ENCODE measurements at places on chromosomes 2 and 18.
A peak's percentile ranks its signal among the peaks of the same experiment; 100 is the strongest.

DNA sequence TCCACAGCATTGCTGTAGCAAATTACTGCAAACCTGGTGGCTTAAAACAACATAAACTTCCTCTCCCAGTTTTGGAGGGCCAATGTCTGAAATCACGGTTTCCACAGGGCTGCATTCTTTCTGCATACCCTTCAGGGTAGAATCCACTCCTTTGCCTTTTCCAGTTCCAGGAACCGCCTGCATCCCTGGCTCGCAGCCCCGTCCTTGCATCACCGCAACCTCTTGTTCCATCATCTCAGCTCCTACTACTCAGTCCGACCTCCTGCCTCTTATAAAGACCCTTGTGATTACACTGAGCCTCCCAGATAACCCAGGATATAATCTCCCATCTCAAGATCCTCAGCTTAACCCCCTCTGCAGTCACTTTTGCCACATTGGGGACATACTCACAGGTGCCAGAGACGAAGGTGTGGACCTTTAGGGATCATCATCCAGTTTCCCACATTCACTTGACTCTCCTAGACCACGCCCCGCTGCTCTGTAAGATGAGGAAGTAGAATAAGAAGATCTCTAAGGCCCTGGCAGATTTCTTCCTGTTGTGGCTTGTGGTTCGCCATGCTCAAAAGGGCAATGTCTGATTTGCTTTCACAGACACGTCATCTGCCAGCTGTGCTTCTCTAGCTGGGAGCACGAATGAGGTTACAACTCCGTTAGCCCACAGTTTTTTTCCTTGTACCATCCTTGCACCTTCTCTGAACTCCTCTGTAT, 103.6 kb upstream of the AGAP1 start:
- peak; percentile 24 for DNase-seq

DNA sequence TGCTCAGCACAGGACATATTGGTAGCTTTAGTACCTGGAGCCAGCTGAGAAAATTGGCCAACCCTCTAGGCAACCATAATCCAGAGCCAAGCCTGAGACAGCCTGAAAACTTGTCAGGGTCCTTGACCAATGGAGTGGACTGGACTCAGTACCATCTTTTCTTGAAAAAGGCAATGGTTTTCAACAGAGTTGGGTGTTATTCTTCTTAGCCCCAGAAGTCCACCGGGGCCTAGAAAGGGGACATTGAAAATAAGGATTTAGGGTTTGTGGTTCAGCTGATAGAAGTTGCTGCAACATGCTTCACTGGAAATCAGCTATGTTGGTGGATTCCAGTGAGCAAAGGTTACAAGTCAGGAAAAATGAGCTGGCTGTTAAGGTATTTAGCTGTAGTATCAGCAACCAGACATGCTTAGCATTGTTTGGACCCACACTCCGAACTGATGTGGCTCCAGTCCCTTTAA, 22.1 kb upstream of the CNOT11 start:
- no peak for DNase-seq

DNA sequence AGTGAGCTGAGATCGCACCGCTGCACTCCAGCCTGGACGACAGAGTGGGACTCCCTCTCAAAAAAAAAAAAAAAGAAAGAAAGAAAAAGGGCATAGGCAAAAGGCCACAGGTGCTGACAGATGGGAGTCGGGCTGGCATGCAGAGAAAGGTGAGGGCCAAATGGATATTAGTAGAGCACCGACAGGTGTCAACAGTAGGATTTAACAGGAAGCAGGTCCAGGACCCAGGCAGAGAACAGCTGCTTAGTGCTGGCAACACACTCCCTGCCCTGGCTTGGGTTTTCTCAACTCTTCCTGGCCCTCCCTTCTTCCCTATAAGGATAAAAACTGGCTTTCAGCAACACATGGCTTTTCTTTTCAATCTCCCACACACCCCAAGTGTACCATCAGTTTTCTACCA, 84.9 kb downstream of the MRO start:
- no peak for DNase-seq

DNA sequence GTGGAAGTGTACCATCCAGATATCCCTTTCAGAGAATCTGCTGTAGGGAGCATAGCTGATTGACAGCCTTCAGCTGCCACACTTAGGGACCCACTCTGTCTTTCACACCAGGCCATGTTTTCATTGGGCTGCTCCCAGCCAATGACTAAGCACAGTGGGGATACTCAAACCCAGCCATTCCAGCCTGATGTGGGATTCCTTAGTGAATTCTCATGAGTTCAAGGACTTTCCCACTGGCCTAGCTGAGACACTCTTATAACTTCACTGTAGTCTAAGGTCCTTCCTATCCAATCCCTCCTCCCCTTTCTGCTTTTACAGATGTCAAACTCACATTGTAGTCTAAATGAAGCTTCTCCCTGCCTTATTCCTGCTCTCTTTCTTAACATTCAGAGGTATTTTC, 201.2 kb downstream of the PIK3C3 start:
- no peak for DNase-seq

DNA sequence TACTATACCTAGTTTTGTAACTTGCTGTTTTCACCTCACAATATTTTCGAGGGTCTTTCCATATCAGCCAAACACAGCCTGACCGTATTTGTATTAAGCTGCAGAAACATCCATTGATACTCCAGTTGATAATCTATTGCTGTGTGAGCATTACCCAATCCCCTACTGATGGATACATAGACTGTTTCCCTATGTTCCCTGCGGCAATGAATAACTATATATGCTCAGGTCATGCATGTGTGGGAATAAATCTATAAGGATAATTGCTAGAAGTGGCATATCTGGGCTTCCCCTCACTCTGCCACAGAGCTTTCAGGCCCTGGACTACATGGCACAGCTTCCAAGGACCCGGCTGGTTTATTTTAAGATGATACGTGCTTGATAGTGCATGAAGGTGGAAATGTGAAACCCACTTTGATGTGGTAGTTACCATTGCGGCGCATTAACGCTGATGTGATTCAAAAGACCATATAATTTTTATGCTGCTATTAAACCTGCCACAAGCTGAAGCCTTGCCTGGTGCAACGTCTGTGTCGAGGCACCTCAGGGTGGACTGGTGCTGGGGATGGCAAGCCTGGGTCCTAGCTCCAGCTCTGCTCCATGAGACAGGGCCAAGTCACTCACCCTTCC, 130.8 kb upstream of the MSH6 start:
- DNase-seq = no peak

- no peak for DNase-seq
Measured at GRCh38 chr2:205646680-205647079, 35.6 kb upstream of the NRP2 start.

DNA sequence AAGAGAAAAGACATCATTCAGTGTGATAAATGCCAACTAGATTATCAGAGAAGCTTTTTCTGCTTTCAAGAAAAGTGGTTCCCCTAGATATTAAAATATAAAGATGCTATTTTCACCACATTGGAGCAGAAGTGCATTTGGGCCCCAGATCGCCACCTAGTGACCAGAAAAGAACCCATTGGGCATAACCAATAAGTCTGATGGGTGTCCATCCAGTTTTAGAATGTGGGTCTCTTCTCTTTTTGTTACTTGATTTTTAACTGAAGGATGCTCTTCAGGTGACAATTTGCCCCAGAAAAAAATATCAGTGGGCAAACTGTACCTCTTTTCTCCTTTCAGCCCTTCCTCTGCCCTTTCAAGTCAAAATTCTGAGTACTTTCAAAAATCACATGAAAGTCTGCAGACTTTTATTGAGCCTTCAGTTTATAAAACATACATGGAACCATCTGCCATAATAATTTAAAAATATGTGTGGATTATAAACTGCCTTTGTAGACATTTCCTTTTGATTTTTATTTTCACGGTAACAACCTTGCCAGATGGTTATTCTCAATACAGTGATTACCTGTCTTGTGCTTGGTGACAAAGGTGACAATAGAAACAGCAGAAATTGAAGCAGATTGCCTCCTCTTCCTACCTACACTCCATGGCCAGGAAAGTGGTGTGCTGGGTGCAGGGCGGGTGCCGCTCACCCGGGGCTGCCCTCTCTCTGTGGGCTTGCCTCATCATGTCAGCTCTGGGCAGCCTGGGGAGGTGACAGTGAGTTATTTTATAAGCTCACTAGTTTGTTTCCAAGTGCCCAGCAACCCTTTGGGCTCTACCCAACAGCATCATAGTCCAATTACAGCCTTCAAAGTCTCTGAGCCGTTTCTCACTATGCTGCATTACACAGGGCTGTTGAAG, 124.5 kb downstream of the DCDC2C start:
- no peak for DNase-seq

DNA sequence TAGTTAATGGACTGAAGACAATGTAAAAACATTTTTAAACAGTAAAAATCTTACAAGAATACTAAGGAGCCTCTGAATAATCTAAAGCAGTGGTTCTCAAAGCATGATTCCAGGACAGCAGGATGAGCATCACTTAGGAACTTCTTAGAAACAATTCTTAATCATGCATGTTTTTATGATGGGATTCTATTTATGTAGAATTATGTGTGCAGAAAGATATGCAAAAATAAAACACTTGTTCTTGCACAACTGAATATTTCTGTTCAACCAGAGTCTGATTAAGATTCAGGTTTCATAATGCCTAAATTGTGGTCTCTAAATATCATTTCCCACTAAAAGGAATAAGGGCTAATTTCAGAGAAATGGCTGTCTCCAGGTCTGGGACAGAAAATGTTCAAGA, 69.2 kb upstream of the MTIF2 start:
- DNase-seq = no peak

GRCh38 chr2:3426615-3427014, 47.1 kb downstream of the TRAPPC12 start:
- DNase-seq = no peak

GRCh38 chr18:62186774-62187542, at the start of the genes PIGN and RELCH:
PIGN (minus strand) TSS chr18:62187056; CDS start chr18:62161353, 25,703 bp downstream.
RELCH (plus strand) TSS chr18:62187255; CDS start chr18:62187506, 251 bp downstream.
- peak; percentile 93 for DNase-seq

- no peak for DNase-seq
Measured at GRCh38 chr2:39664232-39664887, 1.4 kb upstream of the TMEM178A start.

DNA sequence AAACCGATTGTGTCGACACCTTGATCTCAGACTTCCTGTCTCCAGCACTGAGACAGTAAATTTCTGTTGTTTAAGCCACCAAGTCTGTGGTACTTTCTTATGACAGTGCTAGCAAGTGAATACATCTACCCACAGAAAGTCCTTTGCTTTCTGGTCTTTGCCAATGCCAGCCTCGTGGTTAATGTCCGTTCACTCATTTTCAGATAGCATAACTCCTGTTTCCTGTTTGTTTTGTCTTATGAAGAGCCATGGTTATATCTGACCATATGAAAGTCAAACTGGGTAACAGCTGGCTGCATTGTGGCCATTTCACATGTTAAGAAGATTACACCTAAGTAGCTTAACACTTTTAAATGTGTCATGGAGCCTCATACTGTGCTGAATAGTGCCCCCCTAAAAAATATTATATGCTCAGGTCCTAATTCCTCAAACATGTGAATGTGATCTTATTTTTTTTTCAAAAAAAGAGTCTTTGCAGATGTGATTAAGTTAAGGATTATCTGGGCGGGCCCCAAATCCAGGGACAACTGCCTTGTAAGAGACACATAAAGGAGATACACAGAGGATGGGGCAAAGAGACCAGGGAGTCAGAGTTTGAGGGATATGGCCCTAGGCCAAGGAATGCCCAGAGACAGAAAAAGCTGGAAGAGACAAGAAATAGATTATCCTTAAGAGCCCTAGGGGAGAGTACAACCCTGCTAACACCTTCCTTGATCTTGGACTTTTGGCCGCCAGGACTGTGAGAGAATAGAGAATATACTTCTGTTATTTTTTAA, 118.0 kb downstream of the KCNE4 start:
- no peak for DNase-seq

DNA sequence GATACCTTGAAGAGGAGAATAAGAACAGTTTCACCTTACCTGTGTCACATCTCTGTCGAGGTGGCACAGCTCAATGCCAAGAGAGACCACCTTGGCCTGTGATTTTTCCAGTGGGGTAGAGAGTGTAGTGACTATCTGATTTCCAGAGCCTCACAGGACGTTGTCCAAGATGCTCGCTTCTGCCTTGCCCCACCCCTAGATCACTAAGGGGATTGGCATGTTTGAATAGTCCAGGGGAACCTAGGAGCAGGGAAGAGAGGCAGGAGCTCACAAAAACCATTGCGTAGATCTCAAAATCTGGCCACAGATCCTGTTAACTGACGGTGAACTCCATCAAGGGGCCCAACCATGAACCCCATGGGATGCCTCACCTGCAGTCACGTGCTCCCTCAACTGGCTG, 24.2 kb downstream of the TMEM178A start:
- no peak for DNase-seq

- DNase-seq = no peak
Measured at GRCh38 chr18:58592223-58593214, 36.4 kb downstream of the ALPK2 start.

DNA sequence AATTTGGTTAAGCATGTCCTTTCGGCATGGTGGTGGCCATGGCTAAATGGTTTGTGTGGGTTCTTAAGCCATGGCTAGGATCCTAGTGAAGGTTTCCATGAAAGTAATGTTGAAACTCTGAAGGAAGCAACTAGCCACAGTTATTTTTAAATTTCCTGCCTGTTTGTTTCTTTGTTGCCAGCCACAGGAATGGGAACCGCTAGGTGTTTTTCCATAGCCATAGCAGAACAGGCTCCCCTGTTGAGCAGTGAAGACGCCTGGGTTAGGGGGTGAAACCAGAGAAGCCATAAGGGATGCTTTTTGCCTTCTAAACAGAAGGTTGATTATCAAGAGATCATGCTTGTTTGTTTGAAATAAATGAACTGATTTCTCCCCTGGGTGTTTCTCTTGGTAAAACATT, 60.1 kb upstream of the CHMP1B start:
- DNase-seq = no peak

GRCh38 chr2:1045109-1045508, 94.5 kb downstream of the SNTG2 start:
- no peak for DNase-seq

DNA sequence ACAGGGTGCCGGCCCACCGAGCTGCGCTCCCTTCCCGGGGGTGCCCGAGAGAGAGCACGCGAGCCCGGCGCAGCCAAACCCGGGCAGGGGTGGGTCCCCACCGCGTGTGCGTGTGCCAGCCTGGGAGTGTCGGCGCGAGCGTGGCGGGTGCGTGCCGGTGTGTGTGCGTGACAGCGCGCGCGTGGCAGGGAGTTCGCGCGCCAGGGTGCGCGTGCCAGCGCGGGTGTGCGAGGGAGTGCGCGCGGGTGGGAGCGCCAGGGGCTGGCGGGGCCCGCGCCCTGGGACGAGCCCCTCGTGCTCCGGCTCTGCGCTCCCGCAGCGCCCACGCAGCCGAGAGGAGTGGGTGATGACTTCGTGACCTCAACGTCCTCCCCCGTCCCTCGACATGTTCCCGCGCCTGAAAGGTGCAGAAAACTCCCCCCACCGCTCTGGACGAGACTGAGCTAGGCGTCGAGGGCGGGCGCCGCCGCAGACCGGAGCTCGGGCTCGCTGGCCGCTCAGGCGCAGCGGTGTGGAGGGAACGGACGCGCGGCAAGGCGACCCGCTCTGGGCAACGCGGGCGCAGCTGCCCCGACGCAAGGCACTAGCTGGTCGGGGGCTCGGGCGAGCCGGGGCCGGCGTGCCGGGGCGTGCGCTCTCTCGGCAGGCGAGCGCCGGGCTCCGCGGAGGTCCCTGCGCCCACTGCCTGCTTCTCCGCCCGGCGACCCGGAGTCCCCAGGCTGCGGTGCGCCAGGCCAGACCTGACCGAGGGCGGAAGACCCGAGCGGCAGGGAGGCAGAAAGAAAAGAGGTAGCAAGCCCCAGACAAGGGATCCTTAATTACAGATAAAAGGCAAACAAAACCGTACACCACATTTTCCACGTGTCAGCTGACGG, 582.8 kb downstream of the ZEB2 start:
- no peak for DNase-seq

Measured in activated gamma-delta T cell treated with Interleukin-2 at 50 U/mL for 16 hours (primary cell).